Breast epithelium (tissue), 4 donors: ENCODE measurements at places on chromosomes 12 and 14.

- H3K36me3 ChIP-seq: no peaks in the 10 kb centered on the region
- H3K27me3 ChIP-seq: no peaks in the 10 kb centered on the region
- H3K27ac ChIP-seq: no peak overlapping the region
- H3K4me3 ChIP-seq: no peak overlapping the region
- no peak for DNase-seq
Measured at GRCh38 chr12:89882050-89882449, 173.4 kb upstream of the ATP2B1 start.

GRCh38 chr14:74573421-74574089, 38.5 kb downstream of the LTBP2 start:
- H3K36me3 ChIP-seq: no peaks in the 10 kb centered on the region
- no peaks in the 10 kb centered on the region for H3K27me3 ChIP-seq
- peaks cover 16% of the 10 kb centered on the region for H3K4me1 ChIP-seq

DNA sequence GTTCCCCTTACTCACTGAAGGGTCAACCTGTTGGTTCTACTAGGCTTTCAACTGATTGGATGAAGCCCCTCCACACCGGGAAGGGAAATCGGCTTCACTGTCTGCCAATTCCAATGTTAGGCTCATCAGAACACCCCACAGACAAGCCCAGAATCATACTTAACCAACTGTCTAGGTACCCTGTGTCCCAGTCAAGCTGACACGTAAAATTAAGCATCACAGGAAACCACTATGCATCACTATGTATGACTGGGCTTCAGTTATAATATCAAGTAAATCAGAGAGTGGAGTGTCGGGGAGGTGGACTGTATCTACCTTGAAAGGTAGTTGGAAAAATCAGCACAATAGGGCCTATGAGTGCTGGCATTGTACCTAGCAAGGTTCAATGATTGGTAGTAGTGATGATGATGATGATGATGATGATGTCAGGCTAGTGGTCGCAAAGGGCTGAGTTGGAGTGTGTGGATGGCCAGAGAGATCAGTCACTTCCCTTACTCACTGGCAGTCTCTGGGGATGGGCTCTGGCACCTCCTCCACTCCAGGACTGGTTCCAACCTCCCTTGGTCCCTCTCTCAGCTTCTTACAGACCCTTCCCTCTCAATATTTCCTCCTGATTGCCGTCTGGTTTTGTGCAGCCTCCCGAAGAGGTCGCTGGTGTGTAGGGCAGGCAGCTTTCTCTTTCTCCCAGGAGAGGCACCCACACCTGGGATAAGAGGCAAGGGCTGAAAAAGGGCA, 3.3 kb upstream of the ATG101 start:
- no peaks in the 10 kb centered on the region for H3K4me1 ChIP-seq

GRCh38 chr12:5599378-5599777, 167.5 kb downstream of the NTF3 start:
- no peak for DNase-seq
- no peaks in the 10 kb centered on the region for H3K4me1 ChIP-seq
- no peak overlapping the region for H3K4me3 ChIP-seq
- H3K27me3 ChIP-seq: no peaks in the 10 kb centered on the region
- H3K36me3 ChIP-seq: no peaks in the 10 kb centered on the region
- no peak overlapping the region for H3K27ac ChIP-seq

- H3K27me3 ChIP-seq: no peaks in the 10 kb centered on the region
- DNase-seq: no peak
- H3K4me1 ChIP-seq: no peaks in the 10 kb centered on the region
- peaks cover 4% of the 10 kb centered on the region for H3K36me3 ChIP-seq
Measured at GRCh38 chr14:71103662-71104484, 196.6 kb downstream of the PCNX1 start.

- DNase-seq: no peak
- H3K27me3 ChIP-seq: peaks cover 40% of the 10 kb centered on the region
- no peaks in the 10 kb centered on the region for H3K36me3 ChIP-seq
Measured at GRCh38 chr14:99242816-99243721, 28.9 kb downstream of the BCL11B start.

DNA sequence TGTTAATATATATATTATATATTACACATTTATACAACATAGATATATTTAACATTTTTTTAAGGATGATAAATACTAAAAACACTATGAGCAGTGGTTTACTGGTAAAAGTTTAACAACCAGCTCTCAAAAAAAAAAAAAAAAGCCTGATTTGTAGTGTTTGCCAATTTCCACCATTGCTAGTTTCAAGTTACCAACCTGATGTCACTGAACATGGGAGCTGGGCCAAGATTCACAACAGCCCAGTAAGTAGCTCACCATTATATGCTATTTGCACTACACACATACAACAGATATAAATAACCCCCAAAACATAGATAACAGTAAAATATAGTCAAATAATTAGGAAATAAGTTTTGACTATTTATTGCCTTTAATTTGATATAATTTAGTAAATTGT, 28.9 kb upstream of the TMX1 start:
- H3K27me3 ChIP-seq: no peaks in the 10 kb centered on the region
- H3K4me1 ChIP-seq: no peaks in the 10 kb centered on the region
- no peak overlapping the region for H3K27ac ChIP-seq
- no peaks in the 10 kb centered on the region for H3K36me3 ChIP-seq
- DNase-seq: no peak
- no peak overlapping the region for H3K4me3 ChIP-seq

- no peak overlapping the region for H3K27ac ChIP-seq
- no peaks in the 10 kb centered on the region for H3K36me3 ChIP-seq
- DNase-seq: no peak
Measured at GRCh38 chr12:6154730-6155459, 30.4 kb upstream of the VWF start.

- H3K4me1 ChIP-seq: no peaks in the 10 kb centered on the region
- DNase-seq: no peak
- no peaks in the 10 kb centered on the region for H3K36me3 ChIP-seq
- H3K27me3 ChIP-seq: no peaks in the 10 kb centered on the region
- no peak overlapping the region for H3K27ac ChIP-seq
Measured at GRCh38 chr12:117202556-117202955, 12.3 kb upstream of the FBXO21 start.

DNA sequence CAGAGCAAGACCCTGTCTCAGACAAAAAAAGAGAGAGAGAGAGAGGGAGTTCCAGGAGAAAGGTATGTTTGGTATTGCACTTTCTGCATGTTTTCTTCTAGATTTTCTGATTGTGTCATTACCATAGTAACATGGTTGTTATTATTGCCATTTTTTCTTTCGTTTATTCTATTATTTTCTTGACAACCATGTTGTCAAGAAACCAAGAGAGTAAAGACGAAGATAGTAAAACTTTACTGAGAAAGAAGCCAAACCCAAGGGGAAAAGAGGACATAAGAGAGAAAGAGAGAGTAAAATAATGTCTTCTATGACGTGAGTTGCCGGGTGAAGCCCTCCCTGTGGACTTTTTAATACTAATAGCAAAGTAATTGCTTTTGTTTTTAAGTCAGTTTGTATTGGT, 1186.0 kb upstream of the SEL1L start:
- H3K4me1 ChIP-seq: no peaks in the 10 kb centered on the region
- no peak for DNase-seq
- no peak overlapping the region for H3K4me3 ChIP-seq
- H3K36me3 ChIP-seq: no peaks in the 10 kb centered on the region

- H3K4me1 ChIP-seq: peaks cover 30% of the 10 kb centered on the region
- no peaks in the 10 kb centered on the region for H3K36me3 ChIP-seq
- peak overlapping the region; percentile 60 for H3K4me3 ChIP-seq
- peak overlapping the region; percentile 97 for H3K27ac ChIP-seq
- DNase-seq: peak; percentile 94
Measured at GRCh38 chr12:109462868-109463692, 14.0 kb downstream of the KCTD10 start.

DNA sequence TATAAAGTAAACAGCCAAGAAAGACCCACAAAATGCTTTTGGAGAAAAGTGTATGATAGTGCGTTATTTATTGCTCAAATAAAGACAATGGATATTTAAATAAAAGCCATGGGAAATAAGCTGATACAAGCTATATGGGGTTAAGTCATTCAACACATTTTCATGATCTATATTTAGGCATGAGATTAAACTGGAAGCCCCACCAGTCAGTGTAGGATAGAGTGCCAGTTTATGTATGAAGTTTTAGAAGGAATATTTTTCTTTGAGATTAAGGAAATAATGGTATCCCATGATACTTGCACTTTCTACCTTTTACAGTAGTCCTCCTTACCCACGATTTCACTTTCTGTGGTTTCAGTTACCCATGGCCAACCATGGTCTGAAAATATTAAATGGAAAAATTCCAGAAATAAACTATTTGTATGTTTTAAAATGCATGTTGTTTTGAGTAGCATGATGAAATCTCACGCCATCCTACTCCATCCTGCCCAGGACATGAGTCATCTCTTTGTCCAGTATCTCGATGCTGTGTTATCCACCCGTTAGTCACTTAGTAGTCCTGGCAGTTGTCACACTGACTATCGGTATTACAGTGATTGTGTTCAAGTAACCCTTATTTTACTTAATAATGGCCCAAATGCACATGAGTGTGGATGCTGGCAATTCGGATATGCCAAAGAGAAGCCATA, 22.3 kb downstream of the SYT1 start:
- no peaks in the 10 kb centered on the region for H3K27me3 ChIP-seq
- no peak overlapping the region for H3K27ac ChIP-seq
- H3K36me3 ChIP-seq: no peaks in the 10 kb centered on the region
- no peak overlapping the region for H3K4me3 ChIP-seq
- no peaks in the 10 kb centered on the region for H3K4me1 ChIP-seq

DNA sequence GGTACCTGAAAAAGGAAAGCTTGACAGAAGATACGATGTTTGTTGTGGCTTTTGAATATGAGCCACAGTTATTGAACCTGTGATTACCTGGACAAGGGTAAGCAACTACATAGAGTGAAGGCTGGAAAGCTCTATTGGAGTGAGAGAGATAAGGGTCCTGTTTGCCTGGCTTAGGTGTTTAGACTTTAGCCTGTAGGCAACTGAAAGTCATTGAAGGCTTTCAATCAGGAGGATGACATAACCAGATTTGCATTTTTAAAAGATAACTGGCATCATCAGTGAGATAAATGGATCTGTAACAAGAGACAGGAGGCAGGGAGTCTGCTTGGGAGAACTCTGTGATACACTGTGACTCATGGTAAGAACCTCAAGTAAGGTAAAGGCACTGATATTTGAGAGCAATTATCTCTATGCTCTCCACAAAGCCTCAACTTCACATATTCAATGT, 128.9 kb upstream of the SOX5 start:
- no peaks in the 10 kb centered on the region for H3K36me3 ChIP-seq
- H3K27ac ChIP-seq: no peak overlapping the region
- H3K27me3 ChIP-seq: no peaks in the 10 kb centered on the region
- no peak for DNase-seq
- no peak overlapping the region for H3K4me3 ChIP-seq

DNA sequence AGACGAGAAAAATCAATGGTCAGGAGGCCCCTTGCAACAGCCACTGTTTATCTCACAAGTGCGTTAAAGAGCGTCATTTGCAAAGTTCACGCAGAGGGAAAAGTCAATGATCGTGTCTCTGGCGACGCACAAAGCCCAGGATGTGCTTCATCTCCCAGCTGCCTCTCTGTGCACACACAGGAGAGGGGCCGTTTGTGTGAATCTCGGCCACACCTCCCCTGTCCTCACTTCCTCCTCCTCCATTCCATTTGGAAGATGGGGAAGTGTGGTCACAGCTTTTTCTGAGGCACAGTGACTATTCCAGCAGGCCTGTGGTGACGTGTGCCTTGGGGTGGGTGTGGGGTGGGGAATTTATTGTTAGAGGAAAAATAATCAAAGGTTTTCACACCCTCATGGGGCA, 90.4 kb downstream of the RBM19 start:
- no peaks in the 10 kb centered on the region for H3K27me3 ChIP-seq
- H3K4me1 ChIP-seq: no peaks in the 10 kb centered on the region
- no peak overlapping the region for H3K27ac ChIP-seq
- H3K4me3 ChIP-seq: no peak overlapping the region
- H3K36me3 ChIP-seq: peaks cover 4% of the 10 kb centered on the region

DNA sequence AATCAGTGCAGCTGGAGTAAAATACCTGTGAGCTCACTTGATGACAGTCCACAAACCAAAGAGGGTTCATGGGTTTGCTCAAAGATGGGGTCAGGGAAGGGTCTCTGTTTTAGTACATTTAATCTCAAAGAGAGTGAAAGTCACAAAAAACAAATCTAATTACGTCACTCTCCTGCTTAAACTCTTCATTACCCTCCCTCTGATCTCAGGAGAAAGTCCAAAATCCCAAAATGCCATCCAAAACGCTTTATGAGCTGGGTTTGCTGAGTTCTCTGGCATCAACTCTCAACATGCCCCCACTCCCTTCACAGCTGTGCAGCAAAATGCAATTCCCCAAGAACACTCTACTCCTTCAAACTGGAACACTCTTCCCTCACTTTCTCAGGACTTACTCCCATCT, 40.4 kb upstream of the LGR5 start:
- no peaks in the 10 kb centered on the region for H3K4me1 ChIP-seq
- H3K4me3 ChIP-seq: no peak overlapping the region
- no peaks in the 10 kb centered on the region for H3K36me3 ChIP-seq
- no peaks in the 10 kb centered on the region for H3K27me3 ChIP-seq
- DNase-seq: no peak
- H3K27ac ChIP-seq: no peak overlapping the region

GRCh38 chr14:54497224-54497623, 8.4 kb upstream of the GMFB start:
- no peaks in the 10 kb centered on the region for H3K4me1 ChIP-seq
- no peaks in the 10 kb centered on the region for H3K36me3 ChIP-seq
- H3K27ac ChIP-seq: no peak overlapping the region
- H3K4me3 ChIP-seq: no peak overlapping the region
- no peak for DNase-seq

- DNase-seq: no peak
- no peaks in the 10 kb centered on the region for H3K4me1 ChIP-seq
- peak overlapping the region; percentile 68 for H3K27ac ChIP-seq
Measured at GRCh38 chr12:51863933-51864832, 15.7 kb upstream of the FIGNL2 start.

DNA sequence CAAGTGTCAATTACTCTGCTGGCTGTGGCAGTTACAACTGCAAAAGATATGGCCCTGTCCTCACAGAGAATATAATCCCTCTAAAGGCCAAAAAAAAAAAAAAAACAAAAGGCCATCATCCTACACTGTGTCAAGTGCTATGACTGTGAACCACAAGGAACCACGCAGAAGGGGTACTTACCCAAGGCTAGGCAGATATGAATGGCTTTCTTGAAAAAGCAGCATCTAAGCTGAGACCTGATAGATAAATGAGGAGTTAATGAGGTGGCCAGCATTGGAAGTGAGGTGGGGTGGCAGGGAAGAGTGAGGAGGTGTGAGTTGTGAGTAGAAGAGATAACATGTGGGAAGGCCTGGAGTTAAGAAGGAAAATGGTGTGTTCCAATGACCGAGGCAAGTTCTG, 16.4 kb upstream of the IL22 start:
- no peaks in the 10 kb centered on the region for H3K36me3 ChIP-seq
- no peak for DNase-seq
- H3K4me3 ChIP-seq: no peak overlapping the region
- no peak overlapping the region for H3K27ac ChIP-seq
- no peaks in the 10 kb centered on the region for H3K27me3 ChIP-seq

DNA sequence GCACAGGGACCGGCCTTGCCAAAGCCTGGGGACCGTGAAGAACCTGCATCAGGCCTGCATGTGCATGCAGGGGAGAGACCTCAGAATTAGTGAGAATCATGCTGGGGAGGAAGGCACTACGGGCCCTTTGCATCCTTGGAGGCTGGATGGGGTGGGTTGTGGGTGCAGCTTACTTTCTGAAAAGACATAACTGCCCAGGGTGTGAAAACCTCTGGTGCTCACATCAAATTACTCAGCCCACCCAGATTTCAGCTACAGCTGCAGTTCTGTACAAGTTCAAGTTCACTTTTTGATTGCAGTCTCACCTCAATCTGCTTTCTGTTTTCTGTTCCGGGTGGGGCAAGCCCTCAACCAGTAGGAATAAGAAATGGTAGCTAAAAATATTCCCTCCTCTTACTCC, 130.6 kb downstream of the SLC15A4 start:
- no peaks in the 10 kb centered on the region for H3K4me1 ChIP-seq
- no peak overlapping the region for H3K4me3 ChIP-seq
- no peaks in the 10 kb centered on the region for H3K27me3 ChIP-seq
- H3K36me3 ChIP-seq: no peaks in the 10 kb centered on the region
